ENCODE measurements at places on chromosomes 6 and 20.

DNA sequence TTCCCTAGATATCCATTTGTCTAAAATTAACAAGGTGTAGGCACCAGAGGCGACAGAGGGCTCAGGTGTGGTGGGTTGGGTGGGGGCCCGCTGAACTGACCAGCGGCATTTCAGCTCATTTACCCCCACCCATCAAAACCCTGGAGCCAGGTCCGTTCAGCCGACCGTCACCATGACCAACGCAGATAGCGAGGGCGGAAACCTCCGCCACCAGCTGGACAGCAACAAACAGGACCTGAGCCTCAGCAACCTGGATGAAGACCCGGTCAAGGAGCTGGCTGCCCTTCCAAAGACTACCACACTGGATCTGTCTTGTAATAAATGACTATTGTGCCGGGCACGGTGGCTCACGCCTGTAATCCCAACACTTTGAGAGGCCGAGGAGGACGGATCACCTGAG lies 120.8 kb upstream of the LGSN start:
- no peaks in the 10 kb centered on the region for H3K36me3 ChIP-seq
- peaks cover 3% of the 10 kb centered on the region for H3K4me1 ChIP-seq
- no peak for DNase-seq
- H3K4me3 ChIP-seq, result no peak overlapping the region
- no peaks in the 10 kb centered on the region for H3K27me3 ChIP-seq

DNA sequence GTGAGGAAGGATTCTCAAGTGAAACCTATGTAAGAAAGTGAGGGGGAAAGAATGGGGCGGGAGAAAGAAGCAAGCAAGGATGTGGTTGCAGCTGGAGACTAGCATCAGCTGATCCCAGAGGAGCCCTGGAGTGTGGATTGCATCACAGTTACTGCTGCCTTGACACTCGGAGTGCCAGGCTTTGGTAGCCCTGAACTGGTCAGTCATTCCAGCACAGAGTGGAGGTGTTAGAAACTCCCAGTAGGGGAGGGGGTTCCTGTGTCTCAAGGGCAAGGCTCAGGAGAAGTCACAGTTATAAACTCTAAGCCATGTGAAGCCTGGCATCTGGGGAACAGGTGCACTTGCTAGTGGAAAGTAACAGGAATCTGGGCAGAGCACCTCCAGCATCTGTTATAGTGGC lies 23.5 kb downstream of the SNAP25 start:
- no peak overlapping the region for H3K4me3 ChIP-seq
- peaks cover 2% of the 10 kb centered on the region for H3K27me3 ChIP-seq
- H3K36me3 ChIP-seq, result no peaks in the 10 kb centered on the region
- no peak for DNase-seq
- no peaks in the 10 kb centered on the region for H3K4me1 ChIP-seq

- H3K4me3 ChIP-seq, result no peak overlapping the region
- peaks cover 2% of the 10 kb centered on the region for H3K36me3 ChIP-seq
- DNase-seq, result no peak
- no peaks in the 10 kb centered on the region for H3K4me1 ChIP-seq
These were observed 644.1 kb upstream of the CITED2 start for GRCh38 chr6:140018588-140018987.

- no peak overlapping the region for H3K4me3 ChIP-seq
- no peak overlapping the region for H3K27ac ChIP-seq
- H3K27me3 ChIP-seq, result no peaks in the 10 kb centered on the region
- no peaks in the 10 kb centered on the region for H3K4me1 ChIP-seq
- no peak for DNase-seq
These were observed 255.4 kb upstream of the HSF2 start for GRCh38 chr6:122143813-122144601.

GRCh38 chr6:132286298-132287019 lies 114.8 kb downstream of the MOXD1 start:
- H3K36me3 ChIP-seq, result no peaks in the 10 kb centered on the region
- no peak overlapping the region for H3K4me3 ChIP-seq
- H3K4me1 ChIP-seq, result peaks cover 4% of the 10 kb centered on the region
- peak; percentile 62 for DNase-seq
- H3K27ac ChIP-seq, result peak overlapping the region; percentile 66

- H3K36me3 ChIP-seq, result no peaks in the 10 kb centered on the region
- no peak overlapping the region for H3K27ac ChIP-seq
- no peak for DNase-seq
- no peaks in the 10 kb centered on the region for H3K27me3 ChIP-seq
- H3K4me1 ChIP-seq, result no peaks in the 10 kb centered on the region
- H3K4me3 ChIP-seq, result no peak overlapping the region
These were observed 777.6 kb upstream of the HS3ST5 start for GRCh38 chr6:115120391-115120790.

DNA sequence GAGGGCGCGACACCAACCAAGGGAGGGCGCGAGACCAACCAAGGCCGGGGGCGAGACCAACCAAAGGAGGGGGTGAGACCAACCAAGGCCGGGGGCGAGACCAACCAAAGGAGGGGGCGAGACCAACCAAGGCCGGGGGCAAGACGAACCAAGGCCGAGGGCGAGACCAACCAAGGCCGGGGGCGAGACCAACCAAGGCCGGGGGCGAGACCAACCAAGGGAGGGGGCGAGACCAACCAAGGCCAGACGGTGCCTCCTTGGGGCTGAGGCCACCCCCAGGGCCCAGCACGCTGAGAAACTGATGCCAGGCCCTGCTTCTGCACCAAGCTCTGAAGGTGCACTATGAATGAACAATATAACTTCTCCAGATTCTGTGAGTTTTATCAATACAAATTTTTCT lies 87.2 kb downstream of the TAF4 start:
- peaks cover 15% of the 10 kb centered on the region for H3K36me3 ChIP-seq
- no peak overlapping the region for H3K27ac ChIP-seq
- H3K4me3 ChIP-seq, result no peak overlapping the region
- peaks cover 12% of the 10 kb centered on the region for H3K4me1 ChIP-seq
- H3K27me3 ChIP-seq, result no peaks in the 10 kb centered on the region

DNA sequence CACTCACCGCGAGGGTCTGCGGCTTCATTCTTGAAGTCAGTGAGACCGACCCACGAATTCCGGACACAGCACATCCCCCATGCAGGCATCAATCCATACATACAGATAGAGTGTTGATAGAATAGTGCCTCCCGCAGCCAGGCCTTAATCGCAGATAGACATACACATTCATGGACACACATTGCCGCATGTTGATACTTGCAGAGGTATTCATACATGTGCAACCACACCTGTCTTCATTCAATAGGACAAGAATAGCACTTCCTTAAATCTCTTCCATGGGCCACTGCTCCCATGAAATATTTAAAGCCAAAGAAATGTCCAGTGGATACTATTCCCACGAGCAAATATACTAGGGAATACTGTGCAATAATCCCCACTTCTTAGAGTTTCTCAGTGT lies 170.5 kb downstream of the FRK start:
- H3K4me3 ChIP-seq, result no peak overlapping the region
- H3K4me1 ChIP-seq, result peaks cover 2% of the 10 kb centered on the region
- no peak overlapping the region for H3K27ac ChIP-seq
- H3K27me3 ChIP-seq, result peaks cover 7% of the 10 kb centered on the region

DNA sequence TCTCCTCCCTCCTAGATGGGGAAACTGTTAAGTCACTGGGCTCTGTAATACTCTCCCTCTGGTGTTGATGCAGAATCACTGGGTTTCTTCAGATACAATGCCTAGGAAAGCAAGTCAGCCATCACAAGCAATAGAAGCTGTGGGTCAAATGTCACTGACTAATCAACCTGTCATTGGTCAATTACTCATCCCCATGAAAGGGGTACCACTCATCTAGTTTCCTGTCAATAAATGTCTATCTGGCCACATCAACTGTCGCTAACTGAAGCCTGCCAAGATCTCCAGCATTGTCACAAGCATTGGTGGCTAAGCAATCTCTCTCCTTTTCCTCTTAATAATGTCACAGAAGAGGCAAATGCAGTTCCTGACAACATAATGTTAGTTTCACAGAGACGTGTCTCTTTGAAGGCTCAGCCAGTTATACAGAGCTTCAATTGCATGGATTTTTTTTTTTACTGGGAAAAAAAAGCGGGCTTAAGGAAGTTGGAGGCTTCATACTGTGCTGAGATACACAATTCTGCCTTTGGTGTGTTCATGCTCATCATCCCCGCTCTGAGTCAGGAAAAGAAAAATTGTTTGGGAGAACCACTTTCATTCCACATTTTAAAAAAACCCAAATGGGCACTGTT lies 355.9 kb downstream of the BTBD9 start:
- H3K4me1 ChIP-seq, result peaks cover 8% of the 10 kb centered on the region
- DNase-seq, result no peak
- H3K4me3 ChIP-seq, result no peak overlapping the region
- H3K36me3 ChIP-seq, result peaks cover 23% of the 10 kb centered on the region

- no peak for DNase-seq
- H3K36me3 ChIP-seq, result no peaks in the 10 kb centered on the region
- no peak overlapping the region for H3K4me3 ChIP-seq
- H3K27me3 ChIP-seq, result peaks cover 12% of the 10 kb centered on the region
These were observed 72.8 kb upstream of the PMEPA1 start for GRCh38 chr20:57782631-57783041.

DNA sequence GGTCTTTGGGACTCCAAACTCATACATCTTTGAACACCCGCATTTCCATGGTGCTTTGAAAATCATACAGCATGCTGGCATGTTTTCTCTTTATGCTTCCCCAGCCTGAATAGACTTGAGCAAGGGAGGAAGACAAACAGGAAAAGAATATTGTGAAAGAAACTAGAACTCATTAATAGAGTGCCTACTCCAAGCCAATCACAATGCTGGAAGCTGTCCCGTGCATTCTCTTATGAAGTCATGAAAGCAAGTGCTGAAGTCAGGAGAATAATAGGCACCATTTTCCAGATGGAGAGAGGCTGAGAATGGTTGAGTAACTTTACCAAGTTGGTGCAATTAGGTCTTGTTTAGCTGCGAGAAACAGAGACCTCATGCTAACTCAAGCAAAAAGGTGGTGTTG lies 102.5 kb upstream of the PTPRT start:
- no peaks in the 10 kb centered on the region for H3K4me1 ChIP-seq
- no peaks in the 10 kb centered on the region for H3K27me3 ChIP-seq
- no peaks in the 10 kb centered on the region for H3K36me3 ChIP-seq
- no peak for DNase-seq
- H3K4me3 ChIP-seq, result no peak overlapping the region

GRCh38 chr20:54195483-54196472 lies 12.1 kb upstream of the PFDN4 start:
- H3K27me3 ChIP-seq, result peaks cover 1% of the 10 kb centered on the region
- H3K27ac ChIP-seq, result peak overlapping the region; percentile 11
- H3K36me3 ChIP-seq, result no peaks in the 10 kb centered on the region

DNA sequence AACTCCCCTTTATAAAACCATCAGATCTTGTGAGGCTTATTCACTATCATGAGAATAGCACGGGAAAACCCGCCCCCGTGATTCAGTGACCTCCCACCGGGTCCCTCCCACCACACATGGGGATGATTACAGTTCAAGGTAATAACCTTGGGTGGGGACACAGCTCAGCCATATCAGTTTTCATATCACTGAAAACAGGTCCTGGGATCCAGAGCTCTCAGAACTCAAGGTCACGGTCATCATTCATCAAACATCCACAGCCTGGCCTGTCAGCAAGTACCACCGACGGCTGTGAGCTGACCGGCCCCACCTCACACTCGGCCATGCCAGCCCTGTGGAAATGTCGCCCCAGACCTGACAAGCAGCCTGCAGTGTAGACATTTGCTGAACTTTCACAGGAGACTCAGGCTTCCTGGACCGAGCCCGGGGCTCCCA lies 14.1 kb upstream of the FRMD1 start:
- no peaks in the 10 kb centered on the region for H3K36me3 ChIP-seq
- no peak for DNase-seq
- no peak overlapping the region for H3K4me3 ChIP-seq

GRCh38 chr20:4568361-4568959 lies 153.2 kb upstream of the PRND start:
- H3K27ac ChIP-seq, result no peak overlapping the region
- H3K27me3 ChIP-seq, result peaks cover 20% of the 10 kb centered on the region
- DNase-seq, result no peak
- H3K4me1 ChIP-seq, result no peaks in the 10 kb centered on the region
- no peaks in the 10 kb centered on the region for H3K36me3 ChIP-seq

- H3K27ac ChIP-seq, result no peak overlapping the region
- H3K27me3 ChIP-seq, result no peaks in the 10 kb centered on the region
- no peak overlapping the region for H3K4me3 ChIP-seq
- peaks cover 3% of the 10 kb centered on the region for H3K4me1 ChIP-seq
These were observed 25.4 kb downstream of the ZKSCAN8 start for GRCh38 chr6:28167068-28167467.

GRCh38 chr20:32012159-32012688 lies 2.0 kb downstream of the CCM2L start:
- H3K4me1 ChIP-seq, result no peaks in the 10 kb centered on the region
- no peak overlapping the region for H3K4me3 ChIP-seq
- H3K27me3 ChIP-seq, result peaks cover 15% of the 10 kb centered on the region
- H3K27ac ChIP-seq, result no peak overlapping the region
- H3K36me3 ChIP-seq, result no peaks in the 10 kb centered on the region

DNA sequence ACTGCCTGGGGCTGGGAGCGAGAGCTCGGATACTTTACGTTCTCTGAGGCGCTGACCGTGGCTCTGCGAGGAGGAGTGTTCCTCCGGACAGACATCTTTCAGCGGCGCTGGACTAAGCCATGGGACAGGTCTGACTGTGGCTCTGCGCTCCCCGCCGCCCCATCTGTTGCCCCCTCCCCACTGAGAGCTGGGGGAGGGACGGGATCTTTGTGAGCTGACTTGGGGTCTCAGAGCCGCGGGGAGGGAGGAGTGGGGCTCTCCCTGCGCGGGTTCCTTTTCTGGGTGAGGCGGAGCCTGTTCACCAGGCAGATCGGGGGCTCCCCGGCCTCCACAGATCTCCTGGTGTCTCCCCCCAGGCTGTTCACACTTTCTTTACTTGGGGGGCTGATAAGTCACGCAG lies 11.3 kb upstream of the GATA5 start:
- no peaks in the 10 kb centered on the region for H3K36me3 ChIP-seq
- H3K27ac ChIP-seq, result no peak overlapping the region
- peaks cover 24% of the 10 kb centered on the region for H3K27me3 ChIP-seq
- peaks cover 3% of the 10 kb centered on the region for H3K4me1 ChIP-seq
- DNase-seq, result no peak

DNA sequence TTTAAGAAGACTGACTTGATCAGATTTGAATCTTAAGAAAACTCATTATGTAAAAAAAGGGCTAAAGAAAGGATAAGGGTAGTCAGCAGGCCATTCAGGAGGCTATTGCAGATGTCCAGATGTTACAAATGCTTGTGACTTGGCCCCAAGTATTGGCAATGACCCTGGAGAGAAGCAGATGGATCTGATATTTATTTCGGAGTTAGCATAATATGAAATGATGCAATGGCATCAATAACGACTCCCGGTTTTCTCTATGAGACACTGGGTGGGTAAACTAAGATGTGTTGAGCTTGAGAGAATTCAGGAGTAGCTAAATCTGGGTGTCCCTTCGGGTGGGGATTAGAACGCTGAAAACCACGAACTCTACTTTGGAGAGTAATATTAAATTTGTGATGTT lies 149.7 kb downstream of the LAMA2 start:
- H3K4me1 ChIP-seq, result no peaks in the 10 kb centered on the region
- H3K27me3 ChIP-seq, result no peaks in the 10 kb centered on the region
- no peak overlapping the region for H3K27ac ChIP-seq
- DNase-seq, result no peak
- H3K36me3 ChIP-seq, result no peaks in the 10 kb centered on the region

DNA sequence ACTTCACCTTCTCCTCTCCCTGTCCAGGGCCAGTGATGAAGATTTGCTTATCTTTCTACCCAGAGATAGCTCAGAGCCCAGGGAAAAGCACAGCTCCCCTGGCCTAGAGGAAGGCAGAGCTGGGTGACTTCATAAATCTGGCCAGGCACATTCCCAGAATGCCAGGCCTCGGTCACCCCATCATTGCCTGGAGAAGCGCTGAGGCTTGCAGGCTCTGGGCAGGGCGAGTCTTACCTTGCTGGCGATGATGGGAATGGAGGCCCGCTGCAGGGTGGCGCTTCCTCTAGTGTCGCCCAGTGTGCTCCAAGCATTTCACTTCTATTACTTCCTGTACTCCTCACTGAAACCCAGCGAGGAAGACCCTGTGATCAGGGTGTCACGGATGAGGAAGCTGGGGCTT lies 60.1 kb downstream of the DAAM2 start:
- H3K4me3 ChIP-seq, result no peak overlapping the region
- peaks cover 9% of the 10 kb centered on the region for H3K27me3 ChIP-seq
- no peaks in the 10 kb centered on the region for H3K4me1 ChIP-seq
- no peak overlapping the region for H3K27ac ChIP-seq
- no peak for DNase-seq

Data from memory B cell (primary cell).